ENCODE measurements at places on chromosomes 11 and 22. TPM values are rescaled to one million over a fixed set of nuclear protein-coding genes. Genes with fewer than 3 reads are reported as not detected.

GRCh38 chr11:119853581-119854360 is 124.8 kb upstream of the NECTIN1 start:
- peaks cover 59% of the 10 kb centered on the region for H3K27me3 ChIP-seq
- no peaks in the 10 kb centered on the region for H3K36me3 ChIP-seq
- H3K27ac ChIP-seq: no peak overlapping the region
- DNase-seq: no peak

DNA sequence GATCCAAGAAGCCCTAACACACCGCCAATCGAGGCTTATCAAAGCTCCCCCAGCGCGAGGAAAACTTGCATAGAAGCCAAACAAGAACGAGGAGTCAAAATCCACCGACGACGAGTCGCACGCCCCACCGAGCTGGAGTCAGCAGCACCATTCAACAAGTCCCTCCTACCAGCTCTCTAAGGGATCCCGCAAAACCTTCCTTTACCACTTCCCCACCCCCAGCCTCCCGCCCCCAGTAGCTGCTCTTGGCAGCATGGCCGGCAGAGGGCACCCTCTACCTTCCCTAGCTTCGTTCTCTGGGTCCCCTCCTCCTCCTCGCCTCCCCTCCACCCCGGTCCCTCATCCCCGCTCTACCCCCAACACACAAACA is 1.4 kb downstream of the BDNF start:
- H3K4me1 ChIP-seq: peaks cover 45% of the 10 kb centered on the region
- no peaks in the 10 kb centered on the region for H3K36me3 ChIP-seq
- peak overlapping the region; percentile 92 for H3K4me3 ChIP-seq
- H3K27ac ChIP-seq: peak overlapping the region; percentile 48

The ACTN3 gene
- polyA plus RNA-seq: not detected

GRCh38 chr11:106061249-106061784 is 15.8 kb downstream of the KBTBD3 start:
- H3K27me3 ChIP-seq: no peaks in the 10 kb centered on the region
- no peak overlapping the region for H3K4me3 ChIP-seq
- no peaks in the 10 kb centered on the region for H3K4me1 ChIP-seq
- H3K36me3 ChIP-seq: no peaks in the 10 kb centered on the region
- DNase-seq: no peak
- H3K27ac ChIP-seq: no peak overlapping the region

- H3K36me3 ChIP-seq: no peaks in the 10 kb centered on the region
- DNase-seq: peak; percentile 23
- H3K27me3 ChIP-seq: peaks cover 3% of the 10 kb centered on the region
- H3K4me1 ChIP-seq: peaks cover 4% of the 10 kb centered on the region
These were observed 1.6 kb upstream of the TH start for GRCh38 chr11:2173150-2173693.

- H3K27ac ChIP-seq: no peak overlapping the region
- H3K27me3 ChIP-seq: peaks cover 4% of the 10 kb centered on the region
- no peak overlapping the region for H3K4me3 ChIP-seq
- H3K36me3 ChIP-seq: no peaks in the 10 kb centered on the region
- H3K4me1 ChIP-seq: no peaks in the 10 kb centered on the region
These were observed 192.1 kb downstream of the MN1 start for GRCh38 chr22:27609451-27609888.

- H3K4me1 ChIP-seq: peaks cover 30% of the 10 kb centered on the region
- no peaks in the 10 kb centered on the region for H3K27me3 ChIP-seq
- no peak overlapping the region for H3K27ac ChIP-seq
- H3K36me3 ChIP-seq: no peaks in the 10 kb centered on the region
- DNase-seq: no peak
- H3K4me3 ChIP-seq: no peak overlapping the region
These were observed 11.4 kb upstream of the ANKK1 start for GRCh38 chr11:113376156-113376555.

GRCh38 chr11:46553814-46554212 is 40.0 kb downstream of the AMBRA1 start:
- DNase-seq: peak; percentile 42
- H3K36me3 ChIP-seq: no peaks in the 10 kb centered on the region
- H3K27me3 ChIP-seq: no peaks in the 10 kb centered on the region
- peaks cover 35% of the 10 kb centered on the region for H3K4me1 ChIP-seq

- no peak overlapping the region for H3K4me3 ChIP-seq
- H3K27ac ChIP-seq: peak overlapping the region; percentile 18
- H3K27me3 ChIP-seq: no peaks in the 10 kb centered on the region
- H3K4me1 ChIP-seq: peaks cover 37% of the 10 kb centered on the region
These were observed 183.9 kb downstream of the KIRREL3 start for GRCh38 chr11:126816645-126817044.

DNA sequence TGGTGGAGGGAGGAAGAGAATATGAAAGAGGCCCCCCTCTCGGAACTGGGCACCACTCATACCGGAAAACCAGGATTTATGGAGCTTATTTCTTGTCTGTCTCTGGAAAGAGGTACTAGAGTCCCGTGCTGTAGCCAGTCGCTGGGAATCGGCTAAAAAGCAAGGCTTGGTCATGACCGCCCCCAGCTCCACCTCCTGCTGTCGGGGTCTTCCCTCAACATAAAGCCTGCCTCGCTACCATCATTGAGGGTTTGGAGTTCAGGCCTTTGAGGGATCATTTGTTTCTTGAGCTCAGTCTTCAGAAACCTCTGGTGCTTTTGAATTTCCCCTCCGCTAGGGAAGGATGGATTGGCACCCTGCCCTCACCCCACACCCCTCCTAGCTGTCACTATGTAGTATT is 97.1 kb downstream of the TSPAN18 start:
- H3K36me3 ChIP-seq: no peaks in the 10 kb centered on the region
- H3K4me1 ChIP-seq: no peaks in the 10 kb centered on the region
- no peak for DNase-seq
- H3K4me3 ChIP-seq: no peak overlapping the region
- H3K27ac ChIP-seq: no peak overlapping the region

- no peaks in the 10 kb centered on the region for H3K4me1 ChIP-seq
- H3K27ac ChIP-seq: no peak overlapping the region
- no peak overlapping the region for H3K4me3 ChIP-seq
- peak; percentile 16 for DNase-seq
These were observed 34.7 kb downstream of the MMP20 start for GRCh38 chr11:102590276-102591049.

- DNase-seq: no peak
- H3K27me3 ChIP-seq: no peaks in the 10 kb centered on the region
- no peaks in the 10 kb centered on the region for H3K4me1 ChIP-seq
- no peak overlapping the region for H3K4me3 ChIP-seq
- H3K27ac ChIP-seq: no peak overlapping the region
These were observed 181.3 kb upstream of the SEZ6L start for GRCh38 chr22:25987948-25988347.

DNA sequence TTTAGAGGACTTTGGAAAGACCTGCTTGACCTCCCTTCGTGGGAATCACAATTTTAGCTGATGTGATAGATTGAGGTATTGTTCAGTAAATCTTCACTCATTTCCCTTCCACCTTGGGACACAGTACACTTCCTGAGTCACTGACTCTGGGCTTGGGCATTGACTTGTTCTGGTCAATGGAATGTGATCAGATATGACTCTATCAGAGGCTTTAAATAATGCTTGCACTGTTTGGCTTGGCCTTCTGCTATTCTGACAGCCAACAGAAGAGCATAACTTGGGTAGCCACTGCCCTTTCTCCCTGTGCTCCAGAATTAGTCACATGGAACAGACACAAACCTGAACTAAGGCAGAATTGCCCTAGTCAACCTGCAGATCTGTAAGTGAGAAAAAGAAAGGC is 12.5 kb downstream of the PRR5L start:
- DNase-seq: peak; percentile 10
- H3K27ac ChIP-seq: no peak overlapping the region
- H3K27me3 ChIP-seq: peaks cover 8% of the 10 kb centered on the region
- H3K36me3 ChIP-seq: no peaks in the 10 kb centered on the region
- no peak overlapping the region for H3K4me3 ChIP-seq

DNA sequence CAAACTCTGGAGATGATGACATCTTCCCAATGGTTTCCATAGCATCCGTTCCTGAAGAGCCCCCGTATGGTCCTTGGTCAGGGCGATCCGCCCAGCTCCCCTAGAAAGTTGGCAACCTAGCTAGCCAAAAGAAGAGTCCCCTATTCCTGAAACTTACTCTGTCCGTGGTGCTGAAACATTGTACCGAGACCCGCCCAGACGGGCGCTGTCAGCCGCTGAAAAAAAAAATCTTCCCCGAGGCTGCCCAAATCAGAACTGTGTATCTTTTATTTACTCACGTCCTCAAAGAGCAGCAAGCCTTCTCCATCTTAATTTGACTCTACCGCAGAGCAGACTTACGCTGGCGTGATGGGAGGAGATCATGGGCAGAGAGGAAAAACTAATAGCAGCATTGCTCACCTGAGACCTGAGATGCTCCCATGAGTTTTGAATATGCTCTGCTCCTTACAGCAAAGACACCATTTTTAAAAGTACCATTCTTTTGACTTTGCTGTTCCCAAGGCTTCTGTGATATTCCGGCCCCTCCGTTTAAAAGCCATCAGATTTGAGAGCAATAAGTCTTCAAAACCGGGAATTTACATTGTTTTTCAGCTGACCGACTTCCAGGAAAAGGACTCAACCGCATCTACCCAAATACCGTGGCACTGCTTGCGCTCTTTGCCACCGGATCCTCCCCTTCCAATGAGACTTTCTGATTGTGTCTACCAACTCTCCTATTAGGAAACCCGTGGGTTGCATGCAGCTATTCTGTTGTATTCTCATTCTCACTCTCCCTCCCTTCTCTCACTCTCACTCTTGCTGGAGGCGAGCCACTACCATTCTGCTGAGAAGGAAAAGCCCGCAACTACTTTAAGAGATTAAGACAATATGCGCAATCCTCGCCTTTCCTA is at the start of gene SLC17A6:
SLC17A6 (plus strand) TSS at position 786 of the 890 bp plus-strand sequence. CDS start 153 bp downstream, outside the sequence.
- no peaks in the 10 kb centered on the region for H3K36me3 ChIP-seq
- no peaks in the 10 kb centered on the region for H3K4me1 ChIP-seq
- H3K27ac ChIP-seq: no peak within 1 kb of the TSS
